ENCODE measurements at places on chromosomes 16 and 17.

DNA sequence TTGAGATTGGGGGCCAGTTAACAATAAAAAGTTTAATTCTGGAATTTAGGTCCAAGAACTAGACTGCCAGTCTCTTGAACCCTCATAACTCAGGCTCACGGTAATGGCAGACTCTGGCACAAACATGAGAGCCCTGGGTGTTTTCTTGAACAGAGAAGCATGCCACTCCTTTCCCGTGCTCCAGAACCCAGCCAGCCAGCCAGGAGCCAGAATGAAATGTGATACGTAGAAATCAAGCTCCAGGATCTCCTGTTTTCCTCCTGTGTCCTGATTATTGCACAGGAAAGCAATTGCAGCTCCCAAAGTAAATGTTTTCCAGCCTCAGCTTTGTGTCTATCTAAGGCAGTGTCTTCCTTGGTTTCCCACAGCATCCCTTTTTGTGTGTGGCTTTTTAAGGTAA, 46.2 kb upstream of the NOL11 start:
- DNase-seq: no peak

DNA sequence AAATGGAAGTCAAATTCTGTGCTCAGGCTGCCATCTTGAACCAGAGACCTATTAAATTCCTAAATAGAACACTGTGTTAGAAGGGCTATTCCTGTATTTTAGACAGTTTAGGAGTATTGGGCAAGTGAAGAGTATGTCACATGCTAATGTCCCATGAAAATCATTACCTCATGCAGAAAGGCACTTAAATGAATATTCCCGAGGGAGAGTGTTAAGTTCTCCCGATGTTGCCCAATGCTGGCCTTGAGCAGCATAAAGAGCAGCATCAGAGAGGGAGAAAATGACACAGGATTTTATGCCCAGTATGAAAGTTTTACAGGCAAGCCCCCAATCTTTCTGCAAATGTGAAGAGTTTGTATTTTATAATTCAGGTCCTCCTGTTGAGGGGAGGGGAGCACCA, 28.2 kb upstream of the SHISA6 start:
- no peak for DNase-seq

DNA sequence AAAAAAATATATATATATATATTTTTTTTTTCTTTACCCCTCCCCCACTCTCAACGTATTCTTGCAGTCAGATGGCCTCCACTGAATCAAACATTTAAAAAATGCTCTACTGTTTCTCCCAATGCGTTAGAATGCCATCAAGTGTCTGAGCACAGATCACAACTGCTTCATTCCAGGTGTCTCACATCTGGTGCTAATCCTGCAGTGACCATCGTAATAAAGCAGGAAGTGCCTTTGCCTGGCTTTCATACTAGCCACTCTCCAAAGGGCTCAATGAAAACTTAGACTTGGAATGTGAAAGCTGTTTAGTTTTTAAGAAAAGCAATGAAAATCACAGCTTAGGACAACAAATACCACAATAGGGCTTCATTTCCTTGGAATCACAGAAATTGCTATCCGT, 37.2 kb downstream of the SKAP1 start:
- no peak for DNase-seq

- DNase-seq: no peak
Measured at GRCh38 chr16:57240851-57241250, 4.2 kb upstream of the ARL2BP start.

DNA sequence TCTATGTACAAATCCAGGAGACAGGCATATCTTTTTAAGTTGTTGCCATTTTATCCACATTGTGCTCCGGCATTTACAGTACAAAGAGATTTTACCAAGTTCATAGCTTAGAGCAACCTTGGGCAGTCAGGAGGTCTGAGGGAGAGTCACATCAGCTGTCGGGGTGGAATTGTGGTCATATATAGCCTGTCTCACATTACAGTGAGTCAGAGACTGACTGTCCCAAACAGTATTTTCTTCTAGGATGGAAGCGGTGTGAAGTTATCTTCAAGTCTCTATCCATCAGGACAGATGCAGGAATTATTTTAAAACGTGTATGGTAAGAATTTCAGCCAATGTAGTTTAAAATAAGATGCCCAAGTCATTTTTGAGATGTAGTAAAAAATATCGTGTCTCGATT, 53.0 kb downstream of the GPRC5B start:
- DNase-seq: no peak

DNA sequence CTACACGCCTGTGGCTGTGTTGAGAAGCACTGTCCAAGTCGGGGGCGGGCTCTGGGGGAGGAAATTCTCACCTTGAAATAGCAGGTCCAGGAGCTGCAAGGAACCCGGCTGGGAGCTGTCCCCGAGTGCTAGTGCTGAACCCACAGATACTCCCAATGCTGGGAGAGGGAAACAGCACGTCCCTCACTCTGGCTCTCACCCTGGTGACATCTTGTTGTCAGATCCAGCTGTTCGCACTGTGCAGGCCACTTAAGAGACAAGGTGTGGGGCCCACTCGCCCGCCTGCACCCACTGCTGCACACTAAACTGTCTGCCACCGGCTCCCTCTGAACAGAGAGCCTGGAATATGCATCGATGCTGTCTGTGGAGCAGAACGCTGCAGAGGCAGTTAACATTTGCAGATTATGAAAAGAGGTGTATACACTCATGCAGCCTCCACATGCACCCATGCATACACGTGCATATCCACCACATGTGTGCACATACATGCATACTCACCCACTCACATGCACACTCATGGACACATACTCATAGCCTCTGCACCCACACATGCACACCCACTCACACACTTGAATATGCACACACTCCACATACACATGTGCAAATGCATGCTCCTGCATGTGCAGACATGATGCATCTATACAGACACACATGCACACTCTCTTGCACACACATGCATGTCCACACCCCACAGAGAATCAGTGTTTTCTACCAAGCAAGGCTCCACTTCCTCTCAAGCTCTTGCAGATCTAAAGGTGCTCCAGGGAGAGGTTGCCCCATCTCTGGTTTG, 42.0 kb downstream of the MGAT5B start:
- DNase-seq: no peak

DNA sequence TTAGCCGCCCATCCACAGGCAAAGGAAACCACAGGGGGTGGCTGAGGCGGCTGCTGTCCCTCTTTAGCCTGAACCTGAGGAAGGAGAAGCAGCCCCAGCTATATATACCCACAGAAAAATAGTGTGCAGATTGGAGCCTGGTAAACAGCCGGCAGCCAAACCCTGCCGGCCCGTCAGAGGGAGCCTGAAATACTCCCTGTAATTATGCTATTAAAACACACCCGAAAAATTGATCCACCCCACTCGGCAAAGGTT, 6.8 kb downstream of the PIEZO1 start:
- DNase-seq: no peak

DNA sequence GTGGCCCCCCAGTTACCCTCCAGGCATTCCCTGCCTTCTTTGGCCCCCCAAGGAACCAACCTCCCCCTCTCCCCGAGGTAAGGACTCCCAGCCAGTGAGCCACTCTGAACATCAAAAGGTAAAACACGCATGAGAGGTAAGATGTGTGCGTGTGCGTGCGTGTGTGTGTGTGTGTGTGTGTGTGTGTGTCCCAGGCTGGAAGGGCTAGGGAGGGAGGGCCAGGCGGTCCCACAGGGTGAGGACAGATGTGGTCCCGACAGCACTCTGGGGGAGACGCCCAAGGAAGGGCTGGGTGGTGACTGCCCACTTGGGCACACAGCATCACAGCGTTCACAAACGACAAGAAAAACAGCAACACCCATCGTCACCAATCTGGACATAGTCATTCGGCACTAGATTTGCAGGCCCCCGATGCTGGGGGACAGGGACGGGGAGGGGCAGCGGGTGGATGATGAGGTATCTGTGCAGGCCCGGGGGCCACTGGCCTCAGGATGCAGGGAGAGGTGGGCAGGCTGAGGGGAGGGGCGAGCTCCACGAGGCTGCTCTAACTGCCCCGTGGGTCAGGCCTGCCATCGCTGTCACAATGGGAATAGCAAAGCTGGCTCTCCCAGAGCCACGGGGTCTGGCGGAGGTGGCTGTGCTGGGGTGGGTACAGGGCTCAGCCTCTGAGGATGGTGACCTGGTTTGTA, 16.3 kb downstream of the MNT start:
- no peak for DNase-seq

DNA sequence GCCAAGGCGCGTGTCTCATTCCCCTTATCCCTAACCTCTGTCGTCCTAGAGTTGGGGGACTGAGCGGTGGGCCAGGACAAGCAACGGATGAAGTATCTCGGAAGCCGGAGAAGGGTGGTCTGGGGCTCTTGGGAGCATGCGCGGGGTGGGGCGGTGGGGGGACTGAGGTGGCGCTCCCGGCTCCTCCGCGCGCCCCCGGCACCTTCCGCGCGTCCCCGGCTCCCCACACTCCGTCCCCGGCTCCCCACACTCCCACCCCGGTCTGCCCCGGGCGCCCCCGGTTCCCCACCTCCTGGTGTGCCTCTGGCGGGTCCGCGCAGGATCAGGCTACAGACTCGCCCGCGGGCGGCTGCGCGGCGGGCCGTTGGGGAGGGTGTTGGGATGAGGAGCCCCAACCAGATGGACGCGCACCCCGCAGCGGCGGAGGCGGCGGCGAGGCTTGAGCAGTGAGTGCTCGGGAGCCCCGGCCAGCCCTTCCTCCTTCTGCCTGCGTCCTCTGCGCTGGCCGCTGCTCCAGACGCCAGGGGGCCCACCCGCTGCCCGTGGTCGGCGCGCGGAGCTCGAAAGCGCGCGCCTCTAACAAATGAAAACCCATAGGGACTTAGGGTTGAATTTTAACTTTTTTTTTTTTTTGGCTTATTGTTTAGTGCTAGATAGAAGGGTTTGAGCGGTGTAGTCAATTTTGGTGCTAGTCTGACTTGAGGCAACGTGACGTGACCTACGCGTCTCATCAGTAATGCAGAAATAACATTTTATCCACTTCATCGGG, 5.6 kb upstream of the CRYM start:
- DNase-seq: no peak
